NT2/D1 (cell line): ENCODE measurements at places on chromosomes 3 and 15.

- DNase-seq: no peak
These were observed 38.7 kb downstream of the SENP8 start for GRCh38 chr15:72156928-72157327.

GRCh38 chr3:194857469-194858113, 171.9 kb downstream of the FAM43A start:
- DNase-seq: no peak

DNA sequence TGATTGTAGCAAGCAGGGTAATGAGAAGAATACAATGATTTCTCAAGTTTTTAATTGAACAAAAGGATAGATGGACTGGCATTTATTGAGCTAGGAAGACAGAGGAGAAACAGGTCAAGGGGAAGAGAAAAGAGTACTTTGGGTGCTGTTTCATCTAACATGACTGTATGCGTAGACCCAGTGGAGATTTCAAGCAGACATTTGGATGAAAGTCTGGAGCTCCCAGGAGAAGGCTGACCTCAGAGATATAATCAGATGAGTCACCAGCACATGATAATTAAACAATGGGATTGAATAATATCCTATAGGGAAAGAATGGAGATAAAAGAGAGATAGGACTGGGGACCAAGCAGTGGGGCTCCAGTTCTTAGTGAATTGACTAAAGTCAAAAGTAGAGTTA, 194.9 kb downstream of the ARRDC4 start:
- no peak for DNase-seq

DNA sequence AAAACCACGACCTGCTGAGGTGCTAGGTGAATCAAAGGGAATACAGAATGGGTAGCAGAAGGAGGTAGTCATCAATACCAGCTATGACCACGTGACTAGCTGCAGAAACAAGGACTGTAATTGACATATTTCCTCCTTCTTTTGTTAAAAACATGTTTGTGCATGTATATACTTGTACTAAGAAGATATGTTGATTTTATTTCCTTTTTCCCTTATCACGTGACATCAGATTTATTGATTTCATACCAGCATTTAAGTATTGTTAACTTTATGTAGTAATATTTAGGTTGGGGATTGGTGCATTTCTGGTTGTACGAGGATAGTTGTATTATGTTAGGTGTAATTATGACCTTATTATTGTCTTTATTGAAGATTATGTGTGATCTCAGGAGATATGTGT, 36.2 kb downstream of the PEX5L start:
- DNase-seq: no peak

GRCh38 chr15:33204926-33205325, 10.4 kb upstream of the FMN1 start:
- DNase-seq: no peak

DNA sequence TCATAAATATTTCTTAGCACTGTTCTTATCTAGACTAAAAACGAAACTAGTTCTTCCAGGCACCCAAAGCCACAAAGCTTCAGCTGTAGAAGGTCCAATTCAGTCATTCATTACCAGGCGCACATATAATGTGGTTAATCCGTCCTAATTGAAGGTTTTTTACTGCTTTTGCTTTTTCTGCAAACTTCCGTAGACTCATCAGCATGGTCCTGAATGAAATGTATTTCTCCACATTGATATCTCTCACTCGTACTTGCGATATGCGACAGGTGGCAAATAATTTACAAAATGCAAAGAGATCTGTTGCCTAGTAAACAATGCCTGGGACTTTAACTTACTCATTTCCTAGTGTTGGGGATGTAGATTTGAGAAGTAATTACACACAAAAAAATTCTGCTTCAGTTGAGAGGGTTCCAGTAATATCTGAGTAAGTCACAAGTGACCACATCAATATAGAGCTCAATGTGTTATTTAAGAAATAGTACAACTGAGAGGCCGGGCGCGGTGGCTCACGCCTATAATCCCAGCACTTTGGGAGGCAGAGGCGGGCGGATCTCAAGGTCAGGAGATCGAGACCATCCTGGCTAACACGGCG, 75.0 kb upstream of the MBNL1 start:
- no peak for DNase-seq

DNA sequence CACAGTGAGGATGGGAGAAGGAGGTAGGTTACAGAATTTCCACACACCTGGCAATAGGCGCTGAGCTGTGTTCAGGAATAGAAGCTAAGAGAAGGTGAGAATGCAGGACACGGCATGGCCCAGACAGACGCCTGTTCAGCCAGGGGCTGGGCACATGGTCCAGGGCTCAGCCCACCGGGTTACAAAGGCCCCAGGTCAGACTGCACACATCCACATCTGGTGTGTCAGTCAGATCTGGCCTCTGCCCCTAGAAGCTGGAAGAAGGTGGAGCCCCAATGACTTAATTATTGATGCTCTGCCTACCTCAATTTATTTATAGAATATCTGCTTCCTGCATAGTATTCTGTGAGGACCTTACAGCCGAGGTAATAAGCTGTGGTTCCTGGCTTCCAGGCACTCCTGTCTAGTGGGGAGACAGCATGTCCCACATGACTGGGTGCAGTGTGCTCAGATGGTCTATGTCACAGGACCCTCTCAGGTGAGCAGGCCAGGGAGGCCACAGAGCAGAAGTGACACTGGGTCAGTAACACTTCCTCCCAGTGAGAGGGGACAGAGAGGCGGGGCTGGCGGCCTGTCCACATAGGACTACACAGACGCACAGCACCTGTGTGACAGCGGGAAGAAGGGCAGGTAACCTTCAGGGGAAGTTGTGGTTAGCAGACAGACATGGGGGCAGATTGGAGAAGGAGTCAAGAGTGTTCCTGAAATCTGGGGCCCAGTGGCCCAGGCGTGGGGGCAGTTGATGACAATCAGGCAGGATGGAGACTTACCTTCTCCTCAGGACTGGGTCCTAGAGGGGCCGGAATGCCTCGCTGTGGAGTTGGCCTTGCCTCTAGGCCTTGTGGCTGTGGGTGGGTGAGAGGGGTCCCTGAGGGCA, 38.6 kb upstream of the PLXNA1 start:
- DNase-seq: no peak

DNA sequence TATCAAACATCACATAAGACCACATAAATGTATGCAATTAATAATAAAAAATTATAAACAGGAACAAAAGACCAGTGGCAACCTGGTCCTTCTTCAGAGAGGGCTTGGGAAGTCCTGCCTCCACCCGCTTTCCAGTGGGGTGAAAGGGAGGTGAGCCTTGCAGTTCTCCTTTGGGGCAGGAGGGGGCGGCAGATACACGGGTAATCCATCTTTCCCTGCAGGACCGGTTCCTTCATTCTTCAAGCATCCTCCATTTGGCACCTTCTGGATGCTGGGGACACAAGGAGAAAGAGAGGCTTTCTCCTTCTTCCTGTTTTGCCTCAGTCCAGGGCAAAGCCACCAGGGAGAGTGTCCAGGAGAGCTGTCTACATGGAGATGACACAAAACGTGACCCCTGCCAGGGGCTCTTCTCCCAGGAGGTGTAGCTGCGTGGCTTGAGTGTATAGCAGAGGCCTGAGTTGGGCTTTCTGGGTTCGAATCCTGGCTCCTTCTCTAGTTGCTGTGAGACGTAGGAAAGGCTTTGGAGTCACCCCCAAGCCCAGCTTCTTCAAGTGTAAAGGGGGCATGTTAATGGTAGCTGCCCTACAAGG, 23.2 kb downstream of the RPLP1 start:
- peak; percentile 52 for DNase-seq

GRCh38 chr15:101537483-101538080, 48.1 kb upstream of the PCSK6 start:
- no peak for DNase-seq

GRCh38 chr3:114418107-114418506, 124.3 kb downstream of the TIGIT start:
- no peak for DNase-seq

- peak; percentile 80 for DNase-seq
These were observed 34.6 kb upstream of the FGD5 start for GRCh38 chr3:14784087-14784681.

DNA sequence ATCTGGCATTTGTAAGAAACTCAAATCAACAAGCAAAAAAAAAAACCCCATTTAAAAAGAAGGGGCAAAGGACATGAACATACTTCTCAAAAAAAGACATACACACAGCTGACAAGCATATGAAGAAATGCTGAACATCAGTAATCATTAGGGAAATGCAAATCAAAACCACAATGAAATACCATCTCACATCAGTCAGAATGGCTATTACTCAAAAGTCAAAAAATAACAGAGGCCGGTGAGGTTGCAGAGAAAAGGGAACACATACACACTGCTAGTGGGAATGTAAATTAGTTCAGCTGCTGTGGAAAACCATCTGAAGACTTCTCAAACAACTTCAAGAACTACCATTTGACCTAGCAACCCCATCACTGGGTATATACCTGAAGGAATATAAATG, 199.4 kb upstream of the THBS1 start:
- DNase-seq: no peak

DNA sequence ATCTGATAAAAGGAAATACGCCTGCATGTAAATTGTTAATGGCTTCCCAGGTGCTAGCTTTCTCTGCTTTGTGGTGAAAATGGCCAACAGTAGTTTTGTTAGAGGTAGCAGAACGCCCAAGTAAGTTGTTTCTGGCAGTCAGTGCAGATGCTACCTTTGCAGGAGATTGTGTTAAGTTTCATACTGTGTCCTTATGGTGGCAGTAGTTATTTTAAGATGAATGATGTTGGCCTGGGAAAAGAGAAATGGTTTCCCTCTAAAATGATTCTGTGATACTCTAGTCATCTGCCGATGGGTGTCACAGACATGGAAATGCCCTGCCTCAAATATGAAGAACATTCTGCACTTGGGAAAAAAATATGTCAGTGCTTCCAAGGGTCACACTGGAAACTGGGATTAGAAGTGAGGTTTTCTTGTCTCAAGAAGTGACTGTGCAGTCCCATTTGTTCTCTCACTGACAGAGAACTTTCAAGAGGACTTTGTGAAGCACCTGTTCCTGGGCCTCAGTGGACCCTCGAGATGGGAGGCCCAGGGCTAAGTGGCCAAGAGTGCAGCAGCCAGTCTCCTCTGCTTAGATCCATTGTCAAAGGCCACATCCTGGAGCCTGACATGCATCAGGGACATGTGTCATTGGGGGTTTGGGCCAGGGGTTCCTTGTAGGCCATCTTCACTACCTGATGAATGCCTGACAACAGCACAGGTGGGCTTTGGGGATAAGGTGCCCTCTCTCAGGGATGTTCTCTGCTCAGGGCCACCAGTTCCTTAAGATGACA, 393.3 kb downstream of the CACNA2D3 start:
- DNase-seq: no peak

DNA sequence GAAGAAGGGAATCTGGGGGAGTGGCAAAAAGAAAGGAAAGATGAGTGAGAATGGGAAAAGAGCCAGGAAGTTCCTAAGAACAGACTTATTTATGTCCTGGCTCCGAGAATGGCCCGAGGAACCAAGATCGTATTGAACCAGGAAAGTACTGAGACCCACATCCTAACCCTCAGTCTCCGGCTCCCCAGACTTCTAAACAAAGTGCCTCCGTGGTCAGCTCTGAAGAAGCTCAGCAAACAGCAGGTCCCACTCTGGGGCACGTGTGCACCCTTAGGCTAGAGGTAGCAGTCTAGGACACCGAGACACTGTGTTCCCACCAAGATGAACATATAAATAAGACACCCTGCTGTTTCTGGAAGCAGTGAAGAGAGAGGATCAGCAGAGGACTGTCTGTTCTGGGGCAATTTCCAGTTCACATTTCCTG, 307.4 kb downstream of the NTRK3 start:
- DNase-seq: no peak

DNA sequence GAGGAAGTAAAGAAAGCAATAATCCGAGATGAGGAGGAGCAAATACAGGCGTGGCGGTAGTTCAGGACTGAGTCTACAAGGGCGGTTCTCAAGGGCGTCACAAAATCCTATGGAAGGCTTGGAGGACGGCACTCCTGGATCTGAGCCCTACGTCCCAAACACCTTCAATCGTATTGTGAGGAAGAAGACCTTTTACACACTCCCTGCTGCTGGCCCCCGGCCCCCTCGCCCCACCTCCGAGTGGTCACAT, 747 bp downstream of the PLD1 start:
- DNase-seq: no peak

DNA sequence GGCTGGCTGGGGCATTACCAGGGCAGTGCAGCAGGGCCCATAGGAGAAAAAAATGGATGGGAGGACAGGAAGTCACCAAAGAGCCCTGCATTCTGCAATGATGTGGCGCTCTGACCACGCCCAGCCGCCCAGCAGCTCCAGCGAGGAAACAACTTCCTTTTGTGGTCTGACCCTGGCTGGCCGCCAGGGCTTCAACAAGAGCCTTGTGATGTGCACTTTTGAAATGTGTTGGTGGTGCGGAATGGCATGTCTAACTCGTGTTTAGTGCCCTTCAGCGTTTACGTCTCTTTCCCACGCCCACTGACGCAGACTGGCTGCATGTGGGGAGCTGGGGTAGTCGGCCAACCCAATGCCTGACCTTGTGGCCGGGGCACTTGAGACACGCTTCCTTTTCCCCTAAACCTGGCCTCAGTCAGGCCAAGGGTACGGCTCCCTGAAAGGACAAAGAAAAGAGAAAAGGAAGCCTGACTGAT, 81.9 kb upstream of the CTNNB1 start:
- DNase-seq: no peak

- DNase-seq: no peak
These were observed 54.7 kb downstream of the ETV5 start for GRCh38 chr3:186053954-186054791.

- DNase-seq: no peak
These were observed 5.0 kb downstream of the ACOX2 start for GRCh38 chr3:58531956-58532355.

GRCh38 chr15:48888191-48888590, 10.3 kb downstream of the EID1 start:
- DNase-seq: no peak

GRCh38 chr15:91209318-91209717, 109.3 kb downstream of the SV2B start:
- DNase-seq: no peak

- DNase-seq: no peak
These were observed 173.5 kb downstream of the ATP10A start for GRCh38 chr15:25689592-25689991.

DNA sequence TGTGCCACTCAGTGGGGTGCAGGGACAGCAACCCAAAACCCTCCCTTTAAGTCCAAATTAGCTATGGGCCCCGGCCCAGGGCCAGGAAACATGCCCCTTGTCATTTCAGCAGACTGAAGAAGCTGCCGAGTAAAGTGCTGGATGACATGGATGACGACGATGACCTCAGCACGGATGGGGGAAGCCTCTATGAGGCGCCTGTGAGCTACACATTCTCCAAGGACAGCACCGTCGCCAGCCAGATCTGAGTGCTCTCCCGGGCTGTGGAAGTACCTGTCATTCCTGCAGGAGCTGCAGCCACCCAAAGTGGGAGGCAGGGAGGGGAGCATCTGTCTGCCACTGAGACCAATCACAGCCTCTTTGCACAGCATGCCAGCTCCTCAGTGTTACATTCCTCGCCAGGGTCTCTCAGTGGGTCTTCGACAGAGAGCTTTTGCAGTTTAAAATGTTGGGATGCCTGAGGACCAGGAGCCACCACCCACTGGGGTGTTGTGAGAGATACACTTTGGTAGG, 44.4 kb upstream of the MYZAP start:
- DNase-seq: no peak

GRCh38 chr3:136562026-136562425, 190.2 kb downstream of the STAG1 start:
- no peak for DNase-seq

GRCh38 chr15:75739791-75740190, 27.1 kb upstream of the CSPG4 start:
- DNase-seq: no peak
